Dermis microvascular lymphatic vessel endothelial cell (primary cell): ENCODE measurements at places on chromosomes 1 and 21. TPM values are rescaled to one million over a fixed set of nuclear protein-coding genes. Genes with fewer than 3 reads are reported as not detected.

Gene UMODL1
- not detected in 2 replicates for total RNA-seq

DNA sequence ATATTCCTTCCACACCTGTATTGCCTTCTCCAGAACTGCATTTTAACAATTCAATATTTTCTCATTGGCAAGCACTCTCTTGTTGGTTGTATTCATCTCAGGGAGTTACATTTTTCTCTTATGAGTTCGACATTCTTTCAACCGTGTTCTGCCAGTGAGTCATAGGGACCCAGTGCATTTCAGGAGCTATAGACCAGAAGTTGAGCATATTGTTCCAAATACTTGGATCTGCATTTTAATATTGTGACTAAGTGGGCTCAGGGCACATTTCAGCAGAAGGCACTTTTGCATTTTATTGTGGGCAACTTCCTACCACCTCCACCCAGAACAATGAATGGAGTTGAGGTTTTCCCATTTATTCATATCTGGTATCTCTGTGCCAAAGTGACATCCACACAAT lies 132.8 kb downstream of the TNFSF18 start:
- peak; percentile 96 for DNase-seq

Gene SDHC
- total RNA-seq, result 18.0 and 21.5 TPM in 2 replicates

DNA sequence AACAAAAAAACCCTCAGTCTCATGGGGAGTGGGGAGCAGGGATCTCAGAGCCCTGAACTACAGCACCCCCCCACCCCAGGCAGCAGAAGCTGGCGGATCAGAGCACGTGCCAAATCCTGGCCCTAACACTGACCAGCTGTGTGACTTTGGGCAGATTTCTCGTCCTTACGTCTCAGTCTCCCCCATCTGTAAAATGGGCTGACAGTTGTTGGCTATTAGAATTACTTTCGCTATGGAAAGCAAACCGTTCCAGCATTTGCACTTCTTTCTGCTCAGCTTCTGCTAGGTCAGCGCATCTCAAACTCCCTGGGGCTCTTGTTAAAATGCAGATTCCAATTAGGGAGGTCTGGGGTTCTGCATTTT lies 15.5 kb downstream of the TNFRSF8 start:
- no peak for DNase-seq

GRCh38 chr1:5645135-5645399 lies 347.2 kb downstream of the NPHP4 start:
- DNase-seq, result no peak

GRCh38 chr1:32915766-32916706 lies 14.8 kb upstream of the TMEM54 start:
- DNase-seq, result no peak

DNA sequence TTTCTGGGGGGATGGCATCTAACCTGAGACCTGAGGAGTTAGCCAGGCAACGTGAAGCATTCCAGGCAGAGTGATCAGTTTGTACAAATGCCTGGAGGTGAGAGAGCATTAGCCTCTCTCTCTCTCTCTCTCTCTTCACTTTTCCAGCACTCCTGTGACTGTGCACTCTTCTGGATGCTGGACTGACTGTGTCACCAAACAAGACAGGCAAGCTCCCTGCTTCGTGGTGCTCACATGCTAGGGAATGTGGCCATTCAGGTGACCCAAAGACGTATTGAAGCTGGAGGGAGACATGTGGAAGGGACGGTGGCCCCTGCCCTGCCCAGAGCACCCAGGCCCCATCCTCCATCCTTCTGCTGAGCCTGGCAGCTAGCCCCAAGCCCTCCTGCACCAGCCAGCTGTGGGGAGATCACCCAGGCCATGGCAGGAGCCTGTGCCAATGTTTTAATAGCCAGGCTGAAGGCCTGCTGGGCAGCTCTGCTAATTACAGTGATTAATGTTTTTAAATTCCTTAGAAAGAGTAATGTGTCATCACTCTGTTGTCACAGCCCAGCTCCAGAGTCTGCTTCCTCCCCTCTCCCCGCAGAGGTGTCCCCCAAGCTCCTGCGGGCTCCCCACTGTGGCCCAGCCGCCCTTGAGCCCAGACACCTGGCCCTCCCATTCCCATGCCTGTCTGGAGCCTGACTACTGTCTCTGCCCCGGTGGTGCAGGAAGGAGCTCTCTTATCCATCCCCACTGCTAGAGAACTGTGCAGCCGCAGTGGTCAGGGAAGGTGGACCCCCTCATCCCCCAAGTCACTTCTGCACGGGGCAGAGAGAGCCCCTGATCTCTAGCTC lies 48.9 kb downstream of the UBIAD1 start:
- no peak for DNase-seq
